ENCODE measurements at places on chromosomes 12 and 14.

- no peak for DNase-seq
Observed at GRCh38 chr12:58342736-58343135, 401.4 kb downstream of the ATP23 start.

DNA sequence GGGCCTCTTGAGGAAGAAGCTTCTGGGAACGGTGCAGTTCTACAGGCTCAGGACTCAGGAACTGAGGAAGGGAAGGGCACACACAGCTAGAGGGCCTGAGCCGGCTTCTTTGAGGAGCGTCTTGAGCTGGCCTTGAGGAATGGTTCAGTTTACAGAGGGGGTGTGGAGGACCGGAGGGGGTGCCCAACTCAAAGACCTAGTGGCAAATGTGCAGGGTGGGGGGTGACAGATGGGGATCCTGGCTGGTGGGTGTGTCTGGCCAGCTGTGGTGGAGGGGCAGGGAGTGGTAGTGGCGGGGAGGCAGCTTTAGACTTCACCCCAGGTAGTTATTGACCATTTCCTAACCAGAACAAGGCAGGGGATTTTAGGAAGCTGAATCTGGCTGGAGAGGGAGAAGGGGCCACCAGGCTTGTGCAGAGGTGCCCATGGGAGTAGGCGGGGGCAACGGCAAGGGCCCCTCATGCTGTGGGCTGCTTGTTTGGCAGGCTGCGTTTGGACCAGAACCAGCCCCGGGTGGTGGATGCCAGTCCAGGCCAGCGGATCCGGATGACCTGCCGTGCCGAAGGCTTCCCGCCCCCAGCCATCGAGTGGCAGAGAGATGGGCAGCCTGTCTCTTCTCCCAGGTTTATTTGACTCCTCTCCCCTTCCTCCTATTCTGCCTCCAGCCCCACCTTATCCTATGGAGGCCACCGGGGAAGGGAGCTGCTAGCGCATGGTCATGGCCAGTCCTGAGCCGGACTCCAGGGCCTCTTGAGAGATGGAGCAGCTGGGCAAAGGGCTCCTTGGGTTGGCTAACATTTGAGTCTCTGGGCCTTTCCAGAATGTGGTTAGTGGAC, 27.8 kb downstream of the PAPLN start:
- no peak for DNase-seq

DNA sequence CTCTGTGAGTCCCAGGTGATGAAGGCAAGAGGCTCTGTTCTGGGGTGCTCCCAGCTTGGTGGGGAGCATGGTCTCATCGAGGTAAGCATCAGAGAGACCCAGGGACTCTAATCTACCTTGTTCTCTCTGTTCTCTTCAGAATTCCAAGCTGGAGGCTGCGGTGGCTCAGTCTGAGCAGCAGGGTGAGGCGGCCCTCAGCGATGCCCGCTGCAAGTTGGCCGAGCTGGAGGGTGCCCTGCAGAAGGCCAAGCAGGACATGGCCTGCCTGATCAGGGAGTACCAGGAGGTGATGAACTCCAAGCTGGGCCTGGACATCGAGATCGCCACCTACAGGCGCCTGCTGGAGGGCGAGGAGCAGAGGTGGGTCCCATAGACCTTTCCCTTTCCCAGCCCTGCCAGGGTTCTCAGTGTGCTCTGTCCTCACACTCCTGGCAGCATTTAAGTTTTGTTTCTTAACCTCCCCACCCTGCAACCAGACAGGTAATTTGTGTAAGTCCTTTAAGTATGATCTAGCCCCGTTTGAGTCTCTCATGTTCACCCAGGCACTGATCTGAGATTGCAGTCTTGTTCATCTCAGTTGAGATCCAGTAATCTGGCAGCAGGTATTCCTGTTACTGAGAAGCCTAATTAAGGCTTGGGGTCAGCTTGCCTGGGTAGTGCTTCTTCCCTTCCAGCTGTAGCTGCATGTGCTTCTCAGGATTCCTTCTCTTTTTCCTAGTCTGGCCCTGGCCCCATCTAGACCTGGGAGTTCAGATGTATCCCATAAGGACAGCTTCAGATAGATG, 14.8 kb upstream of the KRT81 start:
- no peak for DNase-seq

- no peak for DNase-seq
Observed at GRCh38 chr14:77077040-77077439, 21.0 kb upstream of the CIPC start.

DNA sequence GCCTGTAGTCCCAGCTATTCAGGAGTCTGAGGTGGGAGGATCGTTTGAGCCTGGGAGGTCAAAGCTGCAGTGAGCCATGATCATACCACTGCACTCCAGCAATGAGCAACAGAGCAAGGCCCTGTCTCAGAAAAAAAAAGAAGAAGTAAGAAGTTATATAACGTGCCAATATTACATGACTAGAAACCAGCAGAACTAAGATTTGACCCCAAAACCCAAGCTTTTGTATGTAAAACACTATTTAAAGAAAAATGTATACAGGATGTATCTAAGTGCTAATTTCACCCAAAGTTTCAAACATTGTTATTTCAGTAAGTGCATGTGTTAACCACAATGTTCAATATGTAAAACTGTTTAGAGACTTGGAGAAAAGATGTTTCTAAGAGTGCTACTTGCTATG, 94.7 kb downstream of the SLC5A8 start:
- DNase-seq: no peak

DNA sequence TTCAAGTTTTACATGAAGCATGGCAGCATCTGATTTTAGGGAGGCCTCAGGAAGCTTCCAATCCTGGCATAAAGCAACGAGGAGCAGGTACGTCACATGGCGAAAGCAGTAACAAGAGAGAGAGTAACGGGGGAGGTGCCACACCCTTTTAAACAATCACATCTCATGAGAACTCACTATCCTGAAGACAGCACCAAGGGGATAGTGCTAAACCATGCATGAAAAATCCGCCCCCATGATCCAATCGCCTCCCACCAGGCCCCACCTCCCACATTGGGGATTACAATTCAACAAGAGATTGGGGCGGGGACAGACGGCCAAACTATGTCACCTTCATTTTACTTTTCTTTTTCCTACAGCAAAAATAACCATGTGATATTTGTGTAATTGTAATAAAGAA, 7.2 kb upstream of the MAP3K9 start:
- no peak for DNase-seq

GRCh38 chr12:117362391-117362790, 965 bp upstream of the NOS1 start:
- DNase-seq: no peak

GRCh38 chr12:94191023-94191422, 42.6 kb downstream of the PLXNC1 start:
- DNase-seq: no peak

DNA sequence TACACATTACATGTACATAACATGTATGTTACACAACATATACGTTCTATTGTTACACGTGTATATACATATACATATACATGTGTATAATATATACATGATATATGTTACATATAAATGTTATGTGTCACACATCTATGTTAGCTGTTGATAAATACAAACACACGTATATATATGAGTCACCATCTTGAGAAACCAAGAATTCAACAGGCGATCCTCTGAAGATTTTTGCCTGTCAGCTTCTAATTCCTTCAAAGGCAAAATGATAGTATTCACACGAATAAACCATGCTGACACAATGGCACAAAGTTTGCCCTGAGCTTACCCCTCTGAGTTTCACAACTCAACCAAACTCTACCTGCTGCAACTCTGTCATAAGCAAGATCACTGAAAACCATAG, 30.2 kb upstream of the TESC start:
- no peak for DNase-seq

DNA sequence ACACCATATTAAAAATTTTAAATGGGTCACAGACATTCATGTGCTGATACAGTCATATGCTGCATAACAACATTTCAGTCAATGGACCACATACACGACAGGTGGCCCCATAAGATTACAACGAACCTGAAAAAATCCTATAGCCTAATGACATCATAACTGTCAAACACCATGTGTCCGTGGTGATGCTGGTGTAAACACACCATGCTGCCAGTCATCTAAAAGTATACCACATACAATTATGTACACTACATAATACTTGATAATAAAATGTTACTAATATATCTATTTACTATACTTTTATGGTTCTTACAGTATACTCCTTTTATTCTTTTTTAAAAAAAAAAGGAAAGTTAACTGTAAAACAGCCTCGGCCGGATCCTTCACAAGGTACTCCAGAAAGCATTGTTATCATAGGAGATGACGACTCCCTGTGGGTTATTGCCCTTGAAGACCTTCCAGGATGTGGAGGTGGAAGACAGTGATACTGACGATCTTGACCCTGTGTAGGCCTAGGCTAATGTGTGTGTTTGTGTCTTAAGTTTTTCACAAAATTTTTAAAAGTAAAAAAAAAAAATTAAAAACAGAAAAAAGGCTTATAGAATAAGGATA, 5.0 kb upstream of the TDG start:
- no peak for DNase-seq

DNA sequence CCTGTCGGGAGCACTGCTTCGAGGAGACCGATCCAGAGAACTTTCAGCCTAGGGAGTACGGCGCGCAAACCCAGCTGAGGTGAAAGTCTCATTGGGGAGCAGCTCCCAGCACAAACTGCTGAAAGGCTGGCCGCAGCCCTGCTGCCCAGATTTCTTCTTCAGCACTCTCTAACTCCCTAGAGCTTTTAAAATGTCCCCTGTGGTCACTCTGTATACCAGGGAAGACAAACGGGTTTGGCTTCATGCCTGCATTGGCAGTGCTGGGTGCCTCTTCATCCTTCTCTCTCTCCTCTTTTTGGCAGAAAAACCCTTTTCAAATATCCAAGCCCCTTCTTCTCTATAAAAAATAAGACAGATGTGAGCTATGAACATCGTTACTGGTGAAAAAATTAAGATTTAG, 34.9 kb downstream of the BBS10 start:
- no peak for DNase-seq

DNA sequence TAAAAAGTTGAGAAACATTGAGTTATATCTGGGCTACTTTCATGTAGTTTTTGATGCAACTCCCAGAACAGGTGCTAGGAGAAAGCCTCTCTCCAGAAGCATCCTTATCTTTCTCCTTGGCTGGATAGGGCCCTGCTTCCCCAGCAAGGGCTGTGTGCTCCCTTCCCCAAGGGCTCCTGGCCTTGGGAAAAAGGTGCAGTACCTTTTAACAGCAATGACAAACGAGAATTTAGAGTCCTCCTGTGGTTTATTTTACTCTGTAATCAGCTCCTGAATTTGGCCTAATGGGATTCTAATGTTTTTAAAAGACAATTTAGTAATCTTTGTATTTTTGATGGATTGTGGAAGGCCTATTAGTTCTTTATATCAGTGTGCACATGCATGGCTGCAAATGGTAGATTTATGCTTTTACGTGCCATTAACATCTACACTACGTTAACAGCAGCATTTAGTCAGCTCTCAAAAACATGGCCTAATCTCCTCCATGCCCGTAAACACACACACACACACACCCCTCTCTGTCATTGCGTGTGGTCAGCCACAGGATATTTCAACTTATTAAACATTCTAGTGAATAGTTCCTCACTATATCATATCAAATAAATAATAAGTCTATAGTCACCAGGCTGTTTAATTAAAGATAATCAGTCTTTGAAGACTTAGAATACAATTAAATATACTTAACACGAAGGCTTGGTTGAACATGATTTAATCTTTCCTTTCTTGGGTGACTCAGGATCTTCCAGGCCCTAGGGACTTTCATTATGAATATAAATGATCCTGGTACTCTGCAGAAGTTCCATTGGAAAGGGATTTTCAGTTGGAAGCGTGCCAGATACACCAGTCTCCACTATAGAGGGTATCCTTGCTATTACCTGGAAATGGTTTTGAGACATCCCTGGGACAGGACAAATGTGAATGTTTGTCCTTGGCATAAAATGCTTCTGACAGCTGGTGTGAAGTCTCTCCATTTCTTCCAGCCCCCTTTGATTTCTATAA, 181.4 kb upstream of the PWP1 start:
- no peak for DNase-seq

DNA sequence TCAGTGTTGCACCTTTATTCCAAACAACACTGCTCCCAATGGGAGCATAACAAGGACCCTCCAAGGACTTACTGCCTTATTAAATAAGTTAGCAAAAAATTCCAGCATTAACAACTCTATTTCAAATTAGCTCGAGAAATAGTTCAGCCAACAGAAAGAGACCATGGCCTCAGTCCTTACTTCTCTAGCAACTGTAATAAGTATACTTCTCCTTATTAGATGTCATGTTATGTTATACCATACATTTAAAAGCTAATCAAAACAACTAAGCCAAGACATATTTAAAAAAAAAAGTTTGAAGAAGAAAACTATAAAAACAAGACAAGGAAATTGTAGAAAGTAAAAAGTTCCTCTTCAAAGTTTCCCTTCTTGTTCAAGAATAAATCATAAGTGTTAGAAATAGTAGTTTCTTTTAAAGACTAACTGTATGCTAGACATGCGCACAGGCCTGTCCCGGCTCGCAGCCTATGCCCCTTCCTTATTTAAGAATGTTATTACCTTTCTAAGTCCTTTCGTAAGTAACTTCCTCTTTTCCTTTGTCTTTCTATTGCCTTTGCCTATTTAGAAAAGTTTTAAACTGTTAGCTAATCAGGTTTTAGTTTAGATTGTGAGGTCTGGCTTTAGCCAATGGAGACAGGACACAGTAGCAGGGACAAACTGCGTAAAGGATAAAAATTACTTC, 68.6 kb downstream of the RESF1 start:
- no peak for DNase-seq
